Panc1 (cell line): ENCODE measurements at places on chromosomes 7 and 10. TPM values are rescaled to one million over a fixed set of nuclear protein-coding genes. Genes with fewer than 3 reads are reported as not detected.

Gene FFAR4
- total RNA-seq: 0.92 TPM

Gene SPDYE1
- total RNA-seq: not detected

Gene PTF1A
- not detected for total RNA-seq

Gene SPDYE16
- total RNA-seq: not detected

GRCh38 chr10:19628767-19629560 is 187.3 kb upstream of the PLXDC2 start:
- DNase-seq: no peak

- DNase-seq: no peak
Observed at GRCh38 chr10:123241391-123242141, 87.4 kb downstream of the BUB3 start.

- no peak for DNase-seq
Observed at GRCh38 chr10:132972986-132973902, 30.9 kb upstream of the CFAP46 start.

GRCh38 chr10:23111517-23112286 is 16.3 kb downstream of the MSRB2 start:
- DNase-seq: no peak

DNA sequence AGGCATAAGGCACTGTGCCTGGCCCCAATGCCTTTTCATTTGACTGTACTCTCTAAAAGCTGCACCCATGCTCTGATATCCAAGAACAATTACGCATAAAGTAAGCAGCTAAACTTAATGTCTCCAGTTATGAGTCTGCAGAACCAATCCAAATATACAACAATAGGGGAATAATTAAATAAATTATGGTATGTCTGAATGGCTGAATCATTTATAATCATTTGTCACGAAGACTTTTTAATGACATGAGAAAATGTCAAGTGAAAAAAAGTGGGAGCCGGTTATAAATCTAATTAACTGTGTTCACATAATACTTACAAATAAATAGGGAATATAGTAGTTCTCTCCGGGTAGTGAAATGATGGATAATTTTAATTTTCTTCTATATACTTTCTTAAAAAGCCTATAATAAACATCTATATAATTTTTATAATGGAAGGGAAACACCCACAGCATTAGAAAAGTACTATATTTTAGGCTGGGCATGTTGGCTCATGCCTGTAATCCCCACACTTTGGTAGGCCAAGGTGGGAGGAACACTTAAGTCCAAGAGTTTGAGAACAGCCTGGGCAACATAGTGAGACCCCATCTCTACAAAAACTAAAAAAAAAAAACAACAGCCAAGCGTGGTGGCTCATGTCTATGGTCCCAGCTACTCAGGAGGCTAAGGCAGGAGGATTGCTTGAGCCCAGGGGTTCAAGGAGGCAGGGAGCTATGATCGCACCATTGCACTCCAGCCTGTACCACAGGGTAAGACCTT is 14.2 kb downstream of the SLC37A3 start:
- DNase-seq: no peak

GRCh38 chr7:138658889-138659288 is 42.3 kb downstream of the SVOPL start:
- no peak for DNase-seq

GRCh38 chr7:70377957-70378356 is 754.0 kb upstream of the GALNT17 start:
- no peak for DNase-seq

DNA sequence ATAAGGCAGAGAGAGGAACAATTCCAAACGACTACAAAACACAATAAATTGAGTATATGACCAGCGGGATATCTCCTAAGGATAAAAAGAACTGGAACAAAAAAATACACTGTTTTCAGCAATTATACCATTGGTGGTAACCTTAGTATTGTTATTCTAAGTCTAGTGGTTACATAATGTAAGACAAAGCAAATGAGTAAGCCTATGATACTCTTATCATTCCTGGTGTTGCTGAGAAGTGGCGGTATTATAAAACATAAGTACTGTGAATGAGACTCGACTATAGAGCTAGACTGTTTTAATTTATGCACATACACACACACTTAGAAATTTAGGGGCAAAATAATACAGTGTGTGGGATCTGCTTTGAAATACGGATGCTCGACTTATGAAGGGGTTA is 107.7 kb downstream of the NRBF2 start:
- DNase-seq: no peak

DNA sequence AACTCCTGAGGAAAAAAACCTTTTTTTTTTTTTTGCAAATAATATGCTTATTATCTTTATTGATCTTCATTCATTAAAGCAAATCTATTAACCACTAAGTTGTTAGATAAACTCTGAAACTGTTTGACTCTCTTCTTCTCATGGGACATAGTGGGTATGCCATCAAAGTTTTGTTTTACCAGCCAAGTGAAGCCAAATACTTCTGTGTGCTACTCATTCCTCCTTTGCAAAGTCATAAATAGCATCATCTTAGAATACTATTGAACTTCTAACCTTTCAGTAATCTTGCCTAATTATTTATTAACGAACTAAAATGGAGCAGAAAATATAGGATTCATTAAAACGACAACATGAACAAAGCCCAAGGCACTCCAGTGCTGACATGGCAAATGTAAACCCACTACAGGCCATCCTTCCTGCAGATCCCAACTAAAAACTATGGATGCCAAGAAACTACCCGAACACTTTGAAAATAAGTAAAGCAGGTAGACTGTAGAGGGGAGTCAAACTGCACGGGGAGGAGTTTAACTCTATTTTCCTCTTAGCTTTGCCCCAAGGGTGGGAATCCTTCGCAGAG is 61.2 kb upstream of the ODAD2 start:
- DNase-seq: no peak

DNA sequence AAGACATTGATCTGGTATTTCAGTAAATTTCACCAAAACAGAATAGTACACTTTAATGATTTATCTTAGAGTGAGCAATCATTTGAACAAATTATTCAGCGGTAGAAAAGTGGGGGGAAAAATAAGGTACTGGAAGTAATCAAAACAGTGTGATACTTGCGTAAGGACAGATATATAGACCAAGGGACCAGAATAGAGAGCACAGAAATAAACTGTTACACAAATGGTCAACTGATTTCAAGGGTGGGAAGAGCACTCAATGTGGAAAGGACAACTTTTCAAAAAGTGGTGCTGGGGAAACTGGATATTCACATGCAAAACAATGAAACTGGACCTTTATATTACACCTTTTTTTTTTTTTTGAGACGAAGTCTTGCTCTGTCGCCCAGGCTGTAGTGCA is 119.9 kb downstream of the NRBF2 start:
- no peak for DNase-seq

DNA sequence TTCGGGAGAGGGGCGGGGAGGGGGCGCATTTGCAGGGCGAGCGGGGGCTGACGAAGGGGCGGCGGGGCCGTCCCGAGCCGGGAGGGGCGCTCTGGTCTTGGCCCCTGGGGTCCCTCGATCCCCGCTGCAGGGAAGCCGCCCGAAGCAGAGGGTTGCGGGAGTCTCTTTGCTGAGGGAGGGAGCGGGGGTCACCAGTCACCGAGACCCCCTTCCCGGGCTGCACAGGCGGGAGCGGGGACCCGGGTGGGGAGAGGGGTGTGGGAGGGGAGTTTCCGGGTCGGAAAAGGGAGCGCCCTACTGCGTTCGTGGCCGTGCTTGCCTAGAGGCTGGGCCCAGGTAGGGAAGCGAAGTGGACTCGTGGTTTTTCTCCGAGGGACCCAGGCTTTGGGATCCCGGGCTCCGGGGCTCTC is 422 bp downstream of the AP1S1 start:
- no peak for DNase-seq

DNA sequence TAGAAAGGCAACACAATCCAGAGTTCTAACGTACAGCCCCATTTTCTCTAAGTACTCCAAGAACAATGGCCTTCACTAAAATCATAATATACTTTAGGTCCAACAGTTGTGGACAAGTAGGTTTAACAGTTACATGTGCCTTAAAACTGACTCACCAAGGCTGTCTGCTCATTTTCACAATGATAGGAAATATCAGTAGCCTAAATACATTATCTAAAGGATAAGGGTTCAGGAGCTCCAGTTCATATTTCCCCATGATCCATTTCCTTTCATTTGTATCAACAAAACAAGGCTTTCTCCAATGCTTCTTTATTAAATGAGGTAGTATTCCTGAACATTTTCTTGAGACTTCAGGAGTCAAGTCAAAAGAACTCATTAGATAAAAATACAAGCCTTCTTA is 164.0 kb downstream of the SLC25A13 start:
- no peak for DNase-seq

DNA sequence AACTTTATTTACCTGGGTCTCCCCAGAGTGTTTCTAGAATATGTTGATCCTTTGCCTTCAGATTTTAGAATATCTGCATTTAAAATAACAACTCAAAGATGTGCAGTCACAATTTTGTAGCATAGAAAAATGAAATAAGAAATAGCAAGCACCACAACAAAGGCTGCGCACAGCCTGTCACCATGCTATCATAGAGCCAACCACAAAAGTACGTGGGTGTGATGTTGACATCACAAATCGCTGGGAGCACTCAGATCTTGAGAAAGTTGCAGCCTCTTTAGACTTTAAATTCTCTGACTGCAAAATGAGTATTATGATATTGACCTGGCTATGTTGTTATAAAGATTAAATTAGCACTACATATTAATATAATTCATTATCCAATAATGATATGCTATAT is 177.9 kb downstream of the TNS3 start:
- DNase-seq: no peak

DNA sequence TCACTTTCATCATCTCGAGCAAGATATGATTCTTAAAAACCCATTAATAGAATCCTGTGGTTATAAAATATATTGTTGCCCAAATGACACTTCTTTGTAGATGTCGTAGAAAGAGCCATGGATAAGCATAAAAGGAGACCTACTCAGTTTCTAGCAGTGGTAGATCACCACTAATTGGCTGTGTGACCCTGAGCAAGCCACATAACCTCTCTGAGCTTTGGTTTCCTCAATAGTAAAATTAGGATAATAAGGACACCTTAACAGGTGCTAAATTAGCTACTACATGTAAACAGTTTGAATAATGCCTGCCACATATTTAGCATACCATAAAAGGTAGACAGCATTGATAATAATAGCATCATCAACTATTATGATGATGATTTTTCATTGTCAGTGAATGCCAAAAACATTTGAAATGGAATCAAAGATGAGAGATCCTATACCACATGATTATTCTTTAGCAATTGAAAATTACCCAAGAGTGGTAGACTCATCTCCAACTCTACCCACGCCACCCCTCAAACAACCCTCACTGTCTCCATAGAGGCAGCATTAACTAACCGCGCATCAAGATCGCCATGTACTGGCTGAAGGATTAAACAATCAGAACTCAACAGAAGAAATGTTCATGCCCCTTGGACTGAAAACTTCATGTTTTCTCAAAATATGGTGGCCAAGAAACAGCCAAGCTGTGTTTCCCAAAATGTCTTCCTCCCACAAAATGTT is 45.8 kb downstream of the CHST15 start:
- DNase-seq: no peak

DNA sequence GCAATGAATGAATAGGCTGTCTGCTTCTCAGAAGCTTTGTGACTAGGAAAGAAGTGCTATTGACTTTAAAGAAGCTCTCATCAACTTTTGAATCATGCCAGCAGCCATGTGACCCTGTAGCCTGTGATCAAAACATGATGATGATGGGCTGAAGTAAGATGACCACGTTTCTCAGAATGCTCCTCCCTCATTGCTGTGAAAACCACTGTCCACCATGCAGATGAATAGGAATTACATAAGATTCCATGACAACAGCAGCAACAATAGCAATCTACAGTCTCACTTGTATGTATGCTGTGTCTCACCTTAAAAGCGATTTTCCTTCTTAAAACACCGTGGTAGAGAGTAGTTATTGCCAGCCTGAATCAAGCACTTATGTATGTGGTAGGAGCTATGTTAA is 228.4 kb downstream of the TRIL start:
- DNase-seq: no peak

DNA sequence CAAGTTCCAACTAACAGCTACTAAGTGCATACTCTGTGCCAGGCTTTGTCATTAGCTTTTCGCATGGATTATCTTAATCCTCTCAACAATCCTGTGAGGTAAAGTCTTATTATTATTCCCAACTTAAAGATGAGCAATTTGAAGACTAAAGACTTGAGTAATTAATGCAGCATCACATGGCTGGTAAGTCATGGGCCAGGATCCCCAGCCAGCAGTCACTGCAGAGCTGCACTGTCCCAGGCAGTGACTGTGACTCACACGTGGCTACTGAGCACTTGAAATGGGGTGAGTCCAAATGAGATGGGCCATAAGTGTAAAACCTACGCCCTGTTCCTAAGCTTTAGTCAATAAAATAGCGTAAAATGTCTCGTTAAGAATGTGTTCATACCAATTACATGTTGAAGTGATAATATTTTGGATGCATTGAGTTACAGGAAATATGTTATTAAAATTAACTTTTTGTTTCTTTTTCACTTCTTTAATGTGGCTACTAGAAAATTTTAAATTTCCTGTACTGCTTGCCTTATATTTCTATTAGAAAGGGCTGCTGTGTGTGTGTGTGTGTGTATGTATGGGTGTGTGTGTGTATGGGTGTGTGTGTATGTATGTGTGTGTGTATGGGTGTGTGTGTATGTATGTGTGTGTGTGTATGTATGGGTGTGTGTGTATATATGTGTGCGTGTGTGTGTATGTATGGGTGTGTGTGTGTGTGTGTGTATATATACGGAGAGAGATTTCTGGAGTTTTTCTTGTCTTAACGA is 756.3 kb downstream of the AUTS2 start:
- no peak for DNase-seq

- DNase-seq: no peak
Observed at GRCh38 chr10:86437447-86437846, 70.9 kb upstream of the GRID1 start.

- no peak for DNase-seq
Observed at GRCh38 chr10:62511238-62511637, 137.1 kb downstream of the ZNF365 start.

GRCh38 chr10:7626283-7626682 is 40.5 kb downstream of the ITIH5 start:
- DNase-seq: no peak

DNA sequence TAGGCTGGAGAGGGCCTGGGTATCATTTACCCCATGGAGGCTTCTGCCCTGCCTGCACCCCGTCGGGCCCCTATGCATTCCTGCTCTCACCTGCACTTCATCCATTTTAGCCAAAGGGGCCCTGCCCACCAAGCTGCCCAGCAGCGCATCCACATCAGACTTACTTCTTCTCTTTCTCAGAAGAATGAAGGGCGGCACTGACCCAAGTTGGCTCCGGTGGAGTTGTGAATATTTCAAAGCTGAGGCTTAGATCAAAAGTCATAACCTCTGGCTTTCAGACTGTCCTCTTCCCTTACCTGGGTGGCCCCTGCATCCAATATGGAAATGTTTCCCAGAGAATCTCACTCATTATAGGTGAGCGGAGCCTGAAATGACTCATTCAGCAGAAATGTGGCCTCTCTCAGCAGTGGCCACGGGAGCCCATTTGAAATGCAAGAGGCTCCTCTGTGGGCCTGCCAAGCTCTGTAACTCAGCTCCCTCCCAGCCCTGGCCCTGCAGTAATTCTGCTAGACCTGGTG is 117.6 kb upstream of the TCF7L2 start:
- DNase-seq: no peak

GRCh38 chr10:23095966-23096801 is 805 bp downstream of the MSRB2 start:
- no peak for DNase-seq
